ENCODE measurements at places on chromosomes 5 and 9.

- no peak for DNase-seq
Measured at GRCh38 chr5:177288191-177288590, 15.3 kb downstream of the RAB24 start.

DNA sequence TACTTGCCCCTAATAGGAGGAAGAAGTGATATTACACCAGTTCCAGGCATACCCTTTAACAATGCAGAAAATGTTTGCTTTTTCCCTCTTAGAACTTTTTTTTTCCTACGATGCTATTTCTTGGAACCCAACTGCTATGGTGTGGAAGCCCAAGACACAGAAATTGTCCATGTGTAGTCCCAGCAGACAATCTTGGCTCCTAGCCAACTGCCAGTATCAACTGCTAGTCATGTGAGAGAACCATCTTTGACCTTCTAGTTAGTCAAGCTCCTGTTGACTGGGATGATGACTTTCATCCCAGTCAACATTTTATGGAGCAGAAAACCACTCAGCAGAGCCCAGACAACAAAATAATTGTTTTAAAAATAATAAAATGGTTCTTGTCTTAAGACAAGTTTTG lies 532.4 kb downstream of the TLR4 start:
- no peak for DNase-seq

DNA sequence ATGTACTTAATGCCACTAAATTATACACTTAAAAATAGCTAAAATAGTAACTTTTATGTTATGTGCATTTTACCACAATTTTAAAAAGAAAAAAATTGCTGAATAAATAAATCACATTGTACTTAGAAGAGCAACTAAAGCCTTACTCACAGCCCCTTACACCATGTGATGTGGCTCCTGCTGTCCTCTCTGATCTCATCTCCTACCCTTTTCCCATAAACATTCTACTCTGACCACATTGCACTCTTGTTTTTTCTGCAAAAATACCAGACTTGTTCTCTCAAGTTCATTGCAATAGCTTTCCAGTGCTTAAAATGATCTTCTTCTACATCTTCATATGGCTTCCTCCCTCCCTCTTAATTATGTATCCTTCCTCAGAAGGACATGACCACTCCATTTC lies 268.4 kb downstream of the ELAVL2 start:
- no peak for DNase-seq

DNA sequence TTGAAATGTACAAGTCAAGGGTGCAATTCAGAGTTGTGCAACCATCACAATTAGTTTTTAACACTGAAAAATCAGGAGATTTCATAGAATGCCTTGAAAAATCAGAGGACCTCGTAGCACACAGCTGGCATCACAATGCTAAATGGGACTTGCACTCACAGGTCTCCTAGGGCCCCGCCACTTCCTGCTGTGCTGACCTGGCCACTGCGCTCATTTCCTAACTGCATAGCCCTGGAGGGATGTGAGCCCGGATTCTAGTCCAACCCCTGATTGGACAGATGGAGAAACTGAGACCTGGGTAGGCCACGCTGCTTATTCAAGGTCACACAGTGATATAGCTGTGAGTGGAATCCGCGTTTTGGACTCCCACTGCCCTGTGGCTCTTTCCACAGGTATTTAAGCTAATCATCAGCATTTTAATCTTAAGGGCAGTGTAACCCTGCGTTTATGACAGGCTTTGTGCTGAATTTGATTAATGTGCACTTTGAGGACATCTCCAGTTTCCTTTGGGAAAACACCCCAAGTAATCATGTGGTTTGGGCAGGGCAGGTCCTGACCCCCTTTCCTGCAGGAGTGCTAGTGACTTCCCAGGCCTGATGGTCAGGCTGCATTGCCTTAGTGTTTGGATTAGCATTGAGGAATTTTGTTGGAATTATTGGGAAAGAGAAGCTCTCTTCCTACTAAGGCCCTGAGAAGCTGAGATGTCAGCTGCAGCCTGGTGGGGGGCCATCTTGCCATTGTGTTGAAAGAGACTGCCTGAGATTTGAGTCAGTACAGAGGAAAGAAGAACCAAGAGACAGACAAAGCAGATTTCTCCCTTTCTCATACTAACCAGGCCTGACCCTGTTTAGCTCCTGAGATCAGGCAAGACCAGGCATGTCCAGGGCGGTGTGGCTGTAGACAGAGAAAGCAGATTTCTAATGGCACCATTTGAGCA lies 36.2 kb downstream of the STC2 start:
- DNase-seq, result no peak

DNA sequence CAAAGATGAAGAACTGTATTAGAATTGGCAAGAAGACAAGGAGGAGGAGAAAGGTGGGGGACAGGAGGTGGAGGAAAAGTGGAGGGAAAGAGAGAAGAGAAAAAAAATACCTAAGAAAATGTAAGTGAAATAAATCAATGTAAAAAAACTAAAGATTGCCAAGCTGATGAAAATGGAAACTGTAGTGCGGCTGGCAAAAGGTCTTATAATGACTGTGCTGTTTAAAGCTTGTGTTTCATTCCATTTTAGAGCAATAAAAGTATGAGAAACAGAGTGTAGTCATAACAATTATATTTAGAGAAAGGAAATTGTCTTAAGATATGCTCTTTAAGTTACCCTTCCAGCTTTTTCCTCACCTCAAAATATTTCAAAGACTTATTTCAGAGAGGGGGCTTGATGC lies 670.5 kb upstream of the SEMA6A start:
- no peak for DNase-seq

- no peak for DNase-seq
Measured at GRCh38 chr9:85368781-85369180, 373.0 kb downstream of the AGTPBP1 start.

DNA sequence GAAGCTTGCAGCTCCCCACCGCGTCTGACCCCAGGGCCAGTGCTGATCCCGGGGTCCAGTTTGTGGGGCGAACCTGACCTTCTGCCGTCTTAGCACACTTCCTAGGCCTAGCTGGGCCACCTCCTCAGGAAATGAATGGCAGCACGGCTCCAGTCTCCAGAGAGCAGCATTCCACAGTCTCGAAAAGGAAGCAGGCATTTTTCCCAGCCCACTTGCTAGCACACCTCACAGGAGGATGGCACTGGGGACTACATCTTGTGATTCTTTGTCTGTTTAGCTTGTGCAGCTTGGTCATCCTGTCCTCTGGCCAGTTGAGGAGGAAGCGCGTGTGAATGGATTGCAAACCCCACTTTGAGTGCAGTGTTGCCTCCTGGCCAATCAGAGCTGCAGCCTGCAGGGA lies 308.0 kb upstream of the IRX2 start:
- DNase-seq, result no peak

- no peak for DNase-seq
Measured at GRCh38 chr9:26687421-26687820, 205.2 kb downstream of the CAAP1 start.

GRCh38 chr5:131994533-131995226 lies 16.8 kb downstream of the ACSL6 start:
- DNase-seq, result no peak

- DNase-seq, result no peak
Measured at GRCh38 chr5:6875376-6875775, 162.1 kb downstream of the TENT4A start.

DNA sequence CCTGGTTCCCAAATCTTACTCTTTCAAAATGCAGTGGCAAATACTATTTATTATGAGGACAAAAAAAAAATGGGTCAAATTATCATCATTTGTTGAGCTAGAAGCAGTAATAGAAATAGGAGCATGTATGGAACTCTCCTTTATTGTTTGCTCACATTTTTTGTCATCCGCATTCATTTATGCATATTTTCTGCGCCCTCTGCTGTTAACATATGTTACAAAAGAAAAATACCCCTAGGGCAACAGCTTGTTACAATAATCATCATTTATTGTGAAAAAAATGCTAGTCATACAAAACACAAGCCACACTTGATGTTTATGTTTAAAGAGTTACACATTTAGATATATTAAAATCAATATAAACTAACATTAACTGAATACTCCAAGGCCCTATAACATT lies 328.2 kb downstream of the TUSC1 start:
- DNase-seq, result no peak

DNA sequence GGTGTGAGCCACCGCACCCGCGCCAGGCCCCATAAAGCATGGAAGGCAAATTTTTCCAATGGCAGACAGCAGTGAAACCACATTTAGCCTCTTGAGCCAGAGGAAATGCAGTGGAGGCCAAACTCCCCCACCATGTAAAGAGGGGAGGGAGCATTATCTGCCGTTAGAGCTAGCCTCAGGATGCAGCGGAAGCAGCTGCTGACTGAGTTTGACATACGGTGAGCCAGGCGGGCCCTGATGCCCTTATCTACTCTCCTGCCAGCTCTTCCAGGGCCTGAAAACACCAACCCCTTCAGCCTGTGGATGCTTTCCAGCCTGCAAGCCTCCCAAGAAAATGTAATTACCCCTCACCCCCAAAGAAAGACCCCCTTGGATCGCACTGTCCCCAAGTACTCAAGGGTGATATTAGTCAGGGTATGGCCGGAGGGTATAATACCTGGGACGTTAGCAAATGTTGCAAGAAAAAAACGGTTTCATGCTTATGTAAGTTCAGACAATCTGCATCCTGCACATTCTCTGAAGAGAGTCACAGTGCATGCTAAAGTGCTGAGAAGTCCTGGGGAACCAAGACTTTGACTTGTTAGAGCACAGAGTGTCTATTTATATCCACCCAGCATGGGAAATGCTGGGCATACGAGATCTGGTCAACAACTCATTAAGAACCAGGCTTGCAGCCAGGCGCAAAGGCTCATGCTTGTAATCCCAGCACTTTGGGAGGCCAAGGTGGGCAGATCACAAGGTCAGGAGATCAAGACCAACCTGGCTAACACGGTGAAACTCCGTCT lies 11.3 kb upstream of the GGTA1 start:
- no peak for DNase-seq

DNA sequence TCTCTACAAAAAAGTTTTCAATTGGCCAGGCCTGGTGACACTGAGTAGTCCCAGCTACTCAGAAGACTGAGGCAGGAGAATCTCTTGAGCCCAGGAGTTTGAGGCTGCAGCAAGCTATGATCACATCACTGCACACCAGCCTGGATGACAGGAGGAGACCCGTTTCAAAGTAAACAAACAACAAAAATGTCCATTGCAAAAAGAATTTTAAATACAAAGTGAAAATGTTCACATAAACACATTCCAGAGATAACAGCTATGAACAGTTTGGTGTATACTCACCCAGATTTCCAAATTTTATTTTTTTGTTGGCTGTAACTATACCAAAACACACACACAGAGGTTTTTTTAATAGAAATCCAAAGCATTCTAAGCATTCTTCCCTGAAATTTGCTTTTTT lies 39.8 kb downstream of the ADRA1B start:
- DNase-seq, result no peak

- no peak for DNase-seq
Measured at GRCh38 chr9:18922161-18922885, 110.7 kb downstream of the SAXO1 start.

DNA sequence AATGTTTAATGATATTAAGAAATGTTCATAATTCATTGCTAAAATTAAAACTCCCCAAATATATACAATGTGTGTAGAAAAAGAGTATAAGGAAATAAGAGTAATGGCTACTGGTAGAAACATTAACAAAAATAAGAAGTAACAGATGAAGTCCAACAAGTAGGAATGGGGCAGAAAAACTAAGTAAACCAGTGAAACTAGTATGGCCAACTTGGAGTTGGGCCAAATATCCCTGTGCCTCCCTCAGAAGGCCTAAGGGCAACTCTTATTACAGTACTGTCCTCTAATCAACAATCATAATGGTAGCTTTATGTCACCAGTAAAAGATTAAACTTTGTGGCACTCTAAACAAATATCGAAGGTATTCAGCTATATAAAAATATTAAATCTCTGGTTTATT lies 93.5 kb downstream of the SSBP2 start:
- no peak for DNase-seq

GRCh38 chr5:175795959-175796358 lies 75.4 kb upstream of the CPLX2 start:
- no peak for DNase-seq

- DNase-seq, result no peak
Measured at GRCh38 chr5:135319928-135320606, 79.0 kb downstream of the MACROH2A1 start.

DNA sequence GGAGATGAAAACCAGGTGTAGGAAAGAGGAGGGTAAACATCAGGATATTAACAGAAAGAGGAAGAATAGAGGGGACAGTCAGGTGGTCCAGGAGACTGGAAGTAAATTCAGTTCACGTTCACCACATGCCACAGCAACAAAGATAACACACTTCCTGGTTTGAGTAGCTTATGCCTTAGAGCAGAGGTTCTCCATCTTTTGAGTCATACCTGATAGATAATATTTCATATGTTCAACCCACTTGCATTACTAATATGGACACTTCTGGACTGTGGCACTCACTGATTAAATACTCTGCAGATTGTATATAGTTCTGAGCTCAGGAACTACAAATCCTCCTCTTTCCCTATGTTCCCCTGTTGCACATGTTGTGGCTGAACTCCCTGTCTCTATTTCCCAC lies 179.9 kb upstream of the NR3C1 start:
- no peak for DNase-seq

GRCh38 chr9:112005939-112006338 lies 109.3 kb downstream of the UGCG start:
- DNase-seq, result no peak

DNA sequence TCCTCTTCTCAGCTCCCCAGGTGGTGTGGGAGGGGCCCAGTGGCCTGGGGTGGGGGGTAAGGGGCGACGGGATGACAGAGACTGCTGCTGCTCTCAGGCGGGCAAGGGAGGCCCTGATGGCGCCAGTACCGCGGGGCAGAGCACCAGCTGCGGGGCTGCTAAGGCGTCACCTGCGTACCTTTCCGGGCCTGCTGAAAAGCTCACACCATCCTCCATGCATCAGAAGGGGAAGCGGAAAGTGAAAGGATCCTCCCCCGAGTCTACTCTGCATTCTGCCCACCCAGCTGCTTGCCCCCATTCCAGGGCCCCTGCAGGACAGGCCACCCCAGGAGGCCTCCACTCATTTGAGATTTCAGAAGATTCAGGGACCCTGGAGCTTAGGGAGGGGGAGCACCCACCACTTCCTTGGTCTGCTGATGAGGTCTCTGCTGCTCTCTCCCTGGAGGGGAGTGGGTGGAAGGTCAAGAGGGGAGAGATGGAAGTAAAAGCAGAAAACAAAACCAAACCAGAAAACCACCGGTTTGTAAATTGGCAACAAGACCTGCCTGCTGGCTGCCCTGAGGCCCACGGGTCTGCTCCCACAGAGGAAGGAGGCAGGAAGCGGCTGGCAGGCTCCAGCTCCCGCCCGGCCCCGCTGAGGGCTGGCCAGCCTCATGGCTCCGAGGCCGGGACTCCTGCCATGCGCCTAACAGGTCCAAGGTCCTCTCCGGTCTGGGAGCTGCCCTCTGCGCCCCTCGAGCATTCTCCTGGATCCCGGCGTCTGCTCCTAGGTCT lies 33.6 kb downstream of the PRRT1B start:
- peak; percentile 28 for DNase-seq

DNA sequence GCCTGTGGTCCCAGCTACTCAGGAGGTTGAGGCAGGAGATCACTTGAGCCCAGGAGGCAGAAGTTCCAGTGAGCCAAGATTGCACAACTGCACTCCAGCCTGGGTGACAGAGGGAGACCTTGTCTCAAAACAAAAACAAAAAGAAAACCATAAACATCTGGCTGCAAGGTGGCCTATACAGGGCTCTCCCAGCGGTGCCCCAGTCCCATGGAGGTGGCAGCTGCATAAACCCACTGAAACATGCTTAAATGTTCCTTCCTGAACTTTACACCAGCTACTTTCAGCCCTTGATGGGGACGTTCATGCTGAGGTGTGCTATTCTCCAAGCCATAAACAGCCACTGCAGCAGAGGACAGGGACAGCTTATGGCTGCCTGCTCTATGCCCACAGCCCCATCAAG lies 35.6 kb downstream of the DROSHA start:
- DNase-seq, result no peak
